ENCODE measurements at places on chromosomes 2 and 18.

GRCh38 chr2:31148514-31148913 lies 10.3 kb upstream of the GALNT14 start:
- H3K27ac ChIP-seq: no peak overlapping the region
- no peak for DNase-seq
- peaks cover 9% of the 10 kb centered on the region for H3K27me3 ChIP-seq
- no peaks in the 10 kb centered on the region for H3K4me1 ChIP-seq
- H3K4me3 ChIP-seq: no peak overlapping the region

DNA sequence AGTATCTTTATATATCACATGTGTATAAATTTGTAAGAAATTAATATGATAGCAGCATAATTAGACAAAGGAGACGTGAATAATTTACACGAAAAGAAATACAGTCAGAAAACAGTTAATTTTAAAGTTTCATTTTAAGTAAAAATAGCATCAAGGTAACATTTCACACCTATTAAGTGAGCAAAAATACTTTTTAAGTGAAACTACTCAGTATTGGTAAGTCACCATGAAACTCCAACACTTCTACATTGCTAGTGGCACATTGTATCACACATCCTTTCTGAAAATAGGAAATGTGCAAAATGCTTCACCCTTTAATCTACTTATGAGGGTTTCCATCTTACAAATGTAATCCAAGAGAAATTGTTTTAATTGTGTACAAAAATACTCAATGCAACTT lies 287.9 kb upstream of the EPAS1 start:
- no peaks in the 10 kb centered on the region for H3K36me3 ChIP-seq
- no peak overlapping the region for H3K4me3 ChIP-seq
- no peaks in the 10 kb centered on the region for H3K27me3 ChIP-seq

DNA sequence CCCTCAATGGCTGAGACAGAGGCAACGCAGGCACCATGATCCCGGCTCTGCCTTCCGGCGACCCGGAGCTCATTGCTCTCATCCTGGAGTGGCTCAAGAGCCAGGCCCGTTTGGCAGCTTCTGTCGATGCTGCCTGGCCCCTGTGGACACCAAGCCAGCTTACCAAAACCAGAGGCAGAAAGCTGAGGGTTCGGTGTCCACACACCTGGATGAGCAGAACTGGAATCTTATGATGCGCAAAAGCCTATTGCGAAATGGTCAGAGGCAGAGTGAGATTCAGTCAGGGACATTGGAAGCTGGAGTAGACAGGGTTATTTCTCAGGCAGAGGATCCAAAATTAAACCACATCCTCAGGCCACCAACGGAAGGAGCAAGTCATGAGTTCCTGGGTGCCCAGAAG lies 34.9 kb upstream of the TGIF1 start:
- no peak for DNase-seq
- no peak overlapping the region for H3K4me3 ChIP-seq
- no peak overlapping the region for H3K27ac ChIP-seq
- H3K36me3 ChIP-seq: no peaks in the 10 kb centered on the region
- H3K4me1 ChIP-seq: no peaks in the 10 kb centered on the region

GRCh38 chr2:108449410-108450130 lies 564 bp downstream of the GCC2 start:
- peaks cover 30% of the 10 kb centered on the region for H3K4me1 ChIP-seq
- DNase-seq: peak; percentile 41
- H3K4me3 ChIP-seq: peak overlapping the region; percentile 96

- DNase-seq: peak; percentile 3
- no peaks in the 10 kb centered on the region for H3K4me1 ChIP-seq
- no peaks in the 10 kb centered on the region for H3K27me3 ChIP-seq
- no peak overlapping the region for H3K4me3 ChIP-seq
Observed at GRCh38 chr18:21897811-21898210, 157.2 kb downstream of the MIB1 start.
